ENCODE measurements at places on chromosomes 1 and 21.

DNA sequence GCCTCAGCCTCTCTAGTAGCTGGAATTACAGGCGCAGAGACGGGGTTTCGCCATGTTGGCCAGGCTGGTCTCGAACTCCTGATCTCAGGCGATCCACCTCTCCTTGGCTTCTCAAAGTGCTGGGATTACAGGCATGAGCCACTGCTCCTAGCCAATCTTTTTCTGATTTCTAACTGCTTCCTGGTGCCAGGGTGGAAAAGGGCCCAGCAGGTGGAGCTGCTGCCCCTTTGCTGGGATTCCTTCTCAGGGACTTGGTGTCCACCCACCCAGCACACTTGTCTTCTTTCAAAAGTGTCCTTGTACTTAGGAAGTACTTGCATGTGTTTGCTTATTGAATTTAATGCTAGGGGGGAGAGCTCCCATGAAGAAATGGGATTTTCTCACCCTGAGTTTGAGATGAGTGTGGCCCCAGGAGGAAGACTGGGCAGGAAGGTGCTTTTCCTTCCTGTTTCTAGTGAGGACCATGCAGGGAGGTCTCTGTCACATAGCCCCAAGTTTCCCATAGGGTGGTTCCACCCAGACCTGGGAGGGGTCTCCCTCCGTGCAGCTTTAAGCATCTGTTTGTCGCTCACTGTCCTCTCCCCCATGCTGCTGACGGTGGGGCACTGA lies 14.2 kb downstream of the UTP11 start:
- no peak for DNase-seq

GRCh38 chr1:223233410-223234169 lies 90.5 kb upstream of the TLR5 start:
- no peak for DNase-seq

GRCh38 chr21:46297338-46298271 lies 11.5 kb downstream of the YBEY start:
- DNase-seq: peak; percentile 75

DNA sequence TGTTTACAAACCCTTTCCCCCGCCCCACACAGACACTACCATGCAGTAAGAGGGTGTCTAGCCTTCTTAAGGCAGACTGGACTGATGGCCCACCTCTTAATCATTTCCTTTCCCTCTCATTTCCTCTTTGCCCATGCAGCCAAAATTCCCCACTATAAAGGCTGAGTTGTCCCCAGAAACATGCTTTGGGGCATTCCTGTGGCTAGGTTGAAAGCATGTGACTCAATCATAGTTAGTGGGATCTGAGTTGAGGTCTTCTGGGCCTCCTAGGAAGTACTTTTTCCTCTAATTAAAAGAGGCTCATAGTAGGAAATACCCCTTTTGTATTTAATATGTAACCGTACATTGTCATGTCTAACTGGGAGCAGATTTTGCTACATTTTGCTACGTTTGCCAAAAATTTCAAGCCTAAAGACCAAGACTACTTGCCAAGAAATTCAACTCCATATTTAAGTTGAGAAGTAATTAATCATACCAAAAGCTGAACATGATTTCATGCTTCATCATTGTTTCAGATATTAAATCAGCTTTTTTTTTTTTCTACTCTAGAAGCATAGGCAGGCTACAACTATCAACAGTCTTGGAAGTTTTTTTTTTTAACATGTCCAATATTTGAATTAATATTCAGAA lies 174.7 kb downstream of the ADGRL4 start:
- no peak for DNase-seq

DNA sequence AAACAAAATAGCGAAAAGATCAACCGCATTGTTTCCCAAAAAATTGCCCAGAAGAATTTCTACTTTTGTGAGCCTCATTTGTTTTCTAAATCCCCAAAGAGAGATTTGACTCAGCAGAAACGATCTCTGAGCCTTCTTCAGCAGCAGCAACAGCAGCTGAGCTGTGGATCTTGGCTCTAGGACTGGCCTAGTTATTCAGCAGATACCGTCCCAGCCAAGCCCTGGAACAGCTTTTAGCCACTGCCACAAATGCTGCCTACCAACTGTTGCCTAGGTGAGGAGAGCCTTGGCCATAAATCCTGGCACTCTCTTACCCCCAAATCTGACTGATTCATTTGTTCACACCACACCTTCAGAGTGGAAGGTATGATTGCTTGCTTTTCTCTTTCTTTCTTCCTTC lies 320.1 kb downstream of the TGFB2 start:
- DNase-seq: no peak

- no peak for DNase-seq
Observed at GRCh38 chr21:39232861-39233291, 49.6 kb upstream of the PSMG1 start.

DNA sequence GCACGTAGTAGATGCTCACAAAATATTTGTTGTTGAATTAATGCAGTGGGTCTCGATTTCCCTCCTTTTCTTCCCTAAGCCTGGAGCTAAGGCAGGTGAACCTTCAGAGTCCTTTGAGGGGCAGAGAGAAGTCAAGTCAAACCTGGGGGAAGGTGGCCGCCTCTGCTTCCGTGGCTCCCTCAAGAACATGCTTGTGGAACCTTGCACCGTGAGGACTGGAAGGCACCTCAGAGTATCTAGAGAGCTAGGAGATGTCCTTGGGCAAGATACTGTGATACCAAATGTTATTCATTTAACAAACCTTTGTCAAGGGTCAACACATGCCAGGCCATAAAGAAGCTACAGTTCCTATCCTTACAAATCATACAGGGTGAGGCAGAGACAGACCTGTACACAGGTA lies 38.3 kb downstream of the GPA33 start:
- peak; percentile 38 for DNase-seq

All from left forelimb (tissue), 1 donor.